ENCODE measurements at places on chromosomes 7 and 10. TPM values are rescaled to one million over a fixed set of nuclear protein-coding genes. Genes with fewer than 3 reads are reported as not detected.

The PLXDC2 gene
- 93.4 TPM for total RNA-seq

The AEBP1 gene
- total RNA-seq = 27.3 TPM

The TCAF2 gene
- total RNA-seq = 8.5 TPM

- DNase-seq = no peak
These were observed 53.7 kb downstream of the GOLGA7B start for GRCh38 chr10:97903128-97904017.

DNA sequence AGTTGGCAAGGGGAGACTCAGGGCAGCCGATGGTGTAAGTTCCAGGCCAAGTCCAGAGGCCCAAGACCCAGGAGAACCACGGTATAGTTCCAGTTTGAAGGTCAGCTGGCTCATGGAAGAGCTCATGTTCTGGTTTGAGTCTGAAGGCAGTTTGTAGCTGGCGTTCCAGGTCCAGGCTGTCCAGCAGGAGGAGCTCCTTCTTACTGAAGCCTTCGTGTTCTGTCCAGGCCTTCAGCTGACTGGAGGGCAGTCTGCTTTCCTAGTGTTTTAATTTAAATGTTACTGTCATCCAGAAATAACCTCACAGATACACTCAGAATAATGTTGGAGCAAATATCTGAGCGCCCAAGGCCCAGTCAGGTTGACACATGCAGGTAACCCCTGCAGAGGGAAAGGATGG, 4.2 kb downstream of the SUN1 start:
- no peak for DNase-seq
